ENCODE measurements at places on chromosomes 16 and 17. TPM values are rescaled to one million over a fixed set of nuclear protein-coding genes. Genes with fewer than 3 reads are reported as not detected.

- H3K4me1 ChIP-seq: no peaks in the 10 kb centered on the region
- DNase-seq: no peak
- no peaks in the 10 kb centered on the region for H3K36me3 ChIP-seq
- H3K27me3 ChIP-seq: no peaks in the 10 kb centered on the region
Measured at GRCh38 chr17:33751702-33752065, 458.6 kb upstream of the ASIC2 start.

Gene SPATA32
- total RNA-seq: not detected

Gene TBC1D3D
- total RNA-seq: 0.77 TPM

Gene MRC2
- 246 TPM for total RNA-seq

Measured in fibroblast of lung (primary cell).